Right ventricle myocardium superior (tissue), 1 donor: ENCODE measurements at places on chromosomes 2 and 18. TPM values are rescaled to one million over a fixed set of nuclear protein-coding genes. Genes with fewer than 3 reads are reported as not detected.

DNA sequence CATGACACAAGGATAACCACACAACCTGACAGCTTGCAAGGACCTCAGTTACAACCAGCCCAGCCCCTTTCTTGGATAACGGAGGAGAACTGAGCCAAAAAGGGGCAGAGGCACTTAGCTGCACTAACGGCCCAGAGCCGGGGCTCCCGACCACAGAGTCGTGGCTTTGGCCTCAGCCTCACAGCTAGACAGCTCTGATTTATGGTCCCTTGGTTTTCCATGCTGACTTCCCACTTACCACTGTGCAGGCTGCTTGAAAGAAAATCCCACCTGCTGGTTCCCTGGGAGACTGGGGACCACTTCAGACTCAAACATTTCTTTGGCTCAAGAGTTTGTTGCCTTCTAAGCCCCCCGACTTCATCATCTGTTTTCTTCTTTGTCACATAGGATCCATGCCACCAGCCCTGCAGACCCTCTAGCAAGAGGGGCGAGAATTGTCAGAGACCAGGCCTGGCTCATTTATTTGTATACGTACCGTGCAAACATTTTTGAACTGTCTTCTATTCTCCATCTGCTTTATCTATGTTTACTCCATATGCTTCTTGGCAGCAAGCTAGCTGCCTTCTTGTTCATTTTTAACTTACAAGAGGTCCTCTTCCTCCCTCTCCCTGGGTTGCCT, 352.6 kb upstream of the MYT1L start:
- DNase-seq = no peak

DNA sequence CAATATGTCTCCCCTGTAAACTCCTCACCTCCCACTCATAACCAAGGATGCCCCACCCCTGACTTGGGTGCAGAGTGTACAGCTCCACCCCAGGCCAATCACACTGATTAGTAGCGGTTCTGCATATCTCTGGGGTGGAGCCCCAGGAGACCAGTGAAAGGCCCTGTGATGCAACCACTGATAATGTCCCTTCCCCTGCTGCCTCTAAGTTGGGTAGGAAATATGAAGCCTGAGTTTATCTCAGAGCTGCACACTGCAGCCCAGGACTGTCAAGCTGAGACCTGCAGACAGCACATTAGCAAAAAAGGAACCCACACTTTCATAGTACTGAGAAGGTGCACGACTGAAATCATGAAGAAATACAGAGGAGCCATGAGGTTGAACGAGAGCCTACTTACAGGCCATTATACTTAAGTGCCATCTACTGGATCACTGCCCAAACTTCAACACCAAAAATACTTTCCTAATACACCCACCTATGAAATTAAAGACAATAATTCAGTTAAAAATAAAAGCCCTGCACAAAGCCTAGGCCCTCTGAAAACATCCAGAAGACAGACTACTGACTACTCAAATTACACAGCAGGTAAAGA, 455.4 kb upstream of the LRRTM4 start:
- DNase-seq = no peak

DNA sequence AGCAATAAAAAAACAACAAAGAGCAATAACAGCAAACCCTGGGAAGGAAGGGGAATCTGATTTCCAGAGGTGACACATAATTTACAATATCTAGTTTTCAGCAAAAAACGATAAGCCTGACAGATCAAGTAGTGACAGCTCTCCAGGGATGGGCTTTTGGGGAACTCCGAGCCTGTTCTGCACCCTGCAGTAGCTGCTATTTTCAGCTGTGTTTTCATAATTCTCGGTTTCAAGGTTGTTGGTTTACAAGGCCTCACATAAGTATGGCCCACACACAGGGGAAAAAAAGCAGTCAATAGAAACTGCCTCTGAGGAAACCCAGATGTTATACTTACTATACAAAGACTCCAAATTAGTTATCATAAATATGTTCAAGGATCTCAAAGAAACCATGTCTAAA, 67.7 kb upstream of the CTLA4 start:
- no peak for DNase-seq

DNA sequence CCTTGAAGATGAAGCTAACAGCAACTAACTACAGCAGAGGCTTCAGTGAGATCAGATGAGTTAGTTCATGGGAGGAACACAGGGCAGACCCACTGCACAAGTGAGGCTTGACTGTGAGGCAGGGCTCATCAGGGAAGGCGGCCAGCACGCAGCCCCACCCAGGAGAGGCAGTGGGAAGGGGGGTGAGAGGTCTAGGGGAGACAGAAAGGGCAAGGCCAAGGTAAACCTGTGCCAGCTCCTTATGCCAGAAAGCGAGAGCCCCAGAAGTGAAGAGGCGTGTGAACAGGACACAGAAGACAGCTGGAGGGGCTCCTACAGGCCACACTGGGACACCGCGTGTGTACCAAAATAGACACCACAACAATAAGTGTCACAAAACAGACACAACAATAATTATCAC, 48.6 kb downstream of the ANO7 start:
- peak; percentile 17 for DNase-seq

- peak; percentile 50 for DNase-seq
These were observed 27.1 kb downstream of the COL5A2 start for GRCh38 chr2:189152483-189152882.

- DNase-seq = no peak
These were observed 59.9 kb upstream of the B3GNT7 start for GRCh38 chr2:231335591-231335990.

GRCh38 chr2:64298161-64298560, 153.9 kb upstream of the PELI1 start:
- DNase-seq = no peak

DNA sequence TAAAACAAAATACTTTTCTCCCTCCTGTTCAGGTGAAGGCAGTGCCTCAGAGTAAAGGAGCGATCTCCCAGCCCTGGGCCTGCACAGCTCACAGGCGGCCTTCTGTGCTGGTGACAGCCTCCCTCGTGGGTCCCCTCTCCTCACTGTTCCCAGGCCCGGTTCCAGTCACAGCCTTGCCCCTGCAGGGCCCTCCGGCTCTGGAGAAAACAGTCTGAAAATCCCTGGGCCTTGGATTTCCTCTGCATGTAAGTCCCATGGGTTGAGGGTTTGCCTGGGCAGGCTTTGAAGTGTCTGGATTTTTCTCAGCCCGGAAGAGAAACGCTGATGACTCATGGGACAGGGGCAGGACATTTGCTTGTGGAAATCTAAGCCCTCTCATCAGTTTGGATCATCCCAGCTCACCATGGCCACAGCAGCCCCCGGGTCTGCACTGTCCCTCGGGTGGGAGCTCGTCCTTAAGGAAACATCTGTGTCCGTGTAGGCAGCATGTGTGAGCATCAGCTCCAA, 186.1 kb upstream of the RAB12 start:
- DNase-seq = no peak

GRCh38 chr2:108988076-108988795, 784 bp downstream of the EDAR start:
- no peak for DNase-seq

DNA sequence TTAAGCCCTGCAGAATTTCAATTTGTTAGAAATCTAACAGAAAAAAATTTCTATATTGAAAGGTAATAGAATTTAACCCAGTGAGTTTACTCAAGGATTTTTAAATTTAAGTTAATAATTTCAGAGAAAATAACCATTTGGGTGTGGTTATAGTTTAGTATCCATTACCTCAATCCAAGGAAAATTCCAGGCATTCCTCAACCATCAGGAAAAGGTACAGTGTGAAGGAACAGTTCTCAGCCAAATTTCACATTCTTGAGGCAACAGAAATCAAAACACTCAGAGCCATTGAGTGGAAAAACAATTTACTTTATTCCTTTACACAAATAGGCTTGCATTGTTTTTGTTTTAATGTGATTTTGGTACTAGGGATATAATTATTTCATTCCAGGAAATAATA, 45.6 kb downstream of the ONECUT2 start:
- DNase-seq = no peak

- DNase-seq = no peak
These were observed 81.5 kb downstream of the EFEMP1 start for GRCh38 chr2:55842046-55842445.

DNA sequence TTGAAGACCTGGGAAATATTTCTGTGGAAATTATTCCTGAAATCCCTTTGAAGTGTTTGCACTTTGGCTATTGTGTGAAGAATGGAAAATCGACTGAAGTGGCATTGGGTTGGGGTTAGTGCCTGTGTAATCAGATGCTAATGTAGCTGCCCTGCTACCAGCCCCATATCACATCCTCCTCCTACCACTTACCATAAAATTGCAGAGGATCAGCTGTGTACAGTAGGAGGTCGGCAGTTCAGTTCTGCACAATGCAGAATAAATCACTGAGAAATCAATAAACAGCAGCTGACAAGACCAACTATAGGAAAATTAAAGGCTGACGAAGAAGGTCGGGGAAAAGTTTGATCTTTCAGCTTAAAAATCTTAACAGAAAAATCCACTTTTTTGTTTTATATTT, 440.9 kb downstream of the PTPRM start:
- no peak for DNase-seq

DNA sequence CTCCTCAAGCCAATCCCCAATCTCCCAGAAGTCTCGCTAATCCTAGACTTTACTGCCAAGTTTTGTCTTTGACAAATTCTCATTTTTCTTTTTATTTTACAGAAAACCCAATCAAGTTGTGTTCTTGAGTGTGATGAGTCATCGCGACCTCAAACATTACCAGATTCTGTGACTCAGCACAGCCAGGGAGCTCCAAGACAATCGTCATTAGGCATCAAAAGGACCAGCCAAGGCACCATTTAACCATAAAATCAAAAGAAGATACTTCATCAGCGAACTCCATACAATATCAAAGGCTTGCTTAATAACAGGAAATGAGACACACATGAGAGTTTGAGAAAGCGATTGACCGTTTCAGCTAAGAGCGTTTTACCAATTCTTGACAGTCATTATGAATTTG, 146.2 kb upstream of the AGAP1 start:
- no peak for DNase-seq

DNA sequence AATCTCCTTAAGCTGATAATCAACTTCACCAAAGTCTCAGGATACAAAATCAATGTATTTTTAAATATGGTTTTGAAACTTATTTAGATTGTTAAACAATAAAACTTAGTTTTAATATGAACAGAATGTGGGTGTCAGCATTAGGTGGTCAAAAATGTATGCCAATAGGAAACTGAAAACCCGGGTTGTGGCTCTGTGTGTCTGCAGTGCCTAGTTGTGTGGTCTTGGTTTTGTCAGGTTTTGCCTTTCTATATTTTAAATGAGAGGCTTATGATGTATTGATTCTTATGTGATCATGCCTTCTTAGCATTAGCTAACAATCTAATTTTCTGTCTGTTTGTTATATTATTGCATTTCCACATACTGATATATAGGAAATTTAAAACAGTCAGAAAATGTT, 227.8 kb downstream of the ZNF407 start:
- no peak for DNase-seq

GRCh38 chr2:154591294-154591820, 107.1 kb upstream of the KCNJ3 start:
- DNase-seq = no peak

DNA sequence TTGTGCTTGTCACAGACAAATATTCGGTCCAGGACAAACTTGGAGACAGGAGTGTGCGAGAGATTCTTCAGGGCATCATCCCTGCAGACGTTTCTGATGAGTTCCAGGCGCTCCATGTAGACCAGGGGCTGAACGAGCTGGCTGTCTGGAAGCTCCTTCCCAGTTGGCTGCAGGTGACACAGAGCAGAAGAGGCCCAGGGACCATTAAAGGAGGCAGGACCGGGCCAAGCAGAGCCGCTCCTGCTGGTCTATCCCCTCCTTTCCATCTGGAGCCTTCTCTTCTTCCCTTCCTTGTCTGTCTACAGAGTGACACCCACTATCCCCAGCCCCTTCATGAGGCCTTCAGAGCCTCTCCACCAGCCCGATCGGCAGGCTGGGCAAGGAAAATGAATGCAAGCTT, 19.5 kb downstream of the CHST10 start:
- DNase-seq = no peak

GRCh38 chr2:229313591-229313990, 42.5 kb upstream of the PID1 start:
- DNase-seq = no peak

DNA sequence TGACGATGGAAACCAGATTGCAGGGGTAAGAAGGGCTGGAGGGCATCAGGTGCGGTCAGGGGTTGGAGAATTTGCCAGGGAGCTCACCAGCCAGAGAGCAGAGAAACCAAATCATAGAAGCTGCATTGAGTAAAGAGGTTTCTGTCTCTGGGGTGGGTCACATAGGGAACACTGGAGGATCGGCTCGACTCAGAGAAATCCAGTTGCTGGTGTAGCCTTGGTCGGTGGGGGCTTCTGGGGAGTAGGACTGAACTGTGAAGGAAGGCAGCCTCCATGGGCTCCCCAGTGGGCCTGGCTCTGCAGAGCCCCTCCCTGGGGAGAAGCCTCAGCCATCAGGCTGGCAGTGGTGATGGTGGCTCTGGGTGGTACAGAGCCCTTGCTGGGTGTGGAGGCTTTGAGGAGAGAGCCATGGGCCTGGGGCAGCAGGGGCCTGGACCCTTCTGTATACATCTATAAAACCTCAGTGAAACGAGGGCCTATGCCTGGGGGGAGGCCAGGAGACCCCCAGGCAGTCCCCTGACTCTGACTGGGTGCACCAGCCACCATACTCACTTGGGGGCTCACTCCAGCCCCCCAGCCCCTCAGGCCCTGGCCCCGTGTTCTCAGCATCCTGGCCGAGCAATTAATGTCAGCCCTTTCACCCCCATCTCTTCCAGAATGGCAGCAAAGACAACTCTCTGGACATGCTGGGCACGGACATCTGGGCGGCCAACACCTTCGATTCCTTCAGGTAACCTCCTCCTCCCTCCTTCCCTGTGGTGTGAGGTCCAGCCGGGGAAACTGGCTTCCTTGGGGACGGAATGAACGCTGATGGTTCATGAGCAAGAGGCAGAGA, 124.5 kb downstream of the CTIF start:
- DNase-seq = no peak

DNA sequence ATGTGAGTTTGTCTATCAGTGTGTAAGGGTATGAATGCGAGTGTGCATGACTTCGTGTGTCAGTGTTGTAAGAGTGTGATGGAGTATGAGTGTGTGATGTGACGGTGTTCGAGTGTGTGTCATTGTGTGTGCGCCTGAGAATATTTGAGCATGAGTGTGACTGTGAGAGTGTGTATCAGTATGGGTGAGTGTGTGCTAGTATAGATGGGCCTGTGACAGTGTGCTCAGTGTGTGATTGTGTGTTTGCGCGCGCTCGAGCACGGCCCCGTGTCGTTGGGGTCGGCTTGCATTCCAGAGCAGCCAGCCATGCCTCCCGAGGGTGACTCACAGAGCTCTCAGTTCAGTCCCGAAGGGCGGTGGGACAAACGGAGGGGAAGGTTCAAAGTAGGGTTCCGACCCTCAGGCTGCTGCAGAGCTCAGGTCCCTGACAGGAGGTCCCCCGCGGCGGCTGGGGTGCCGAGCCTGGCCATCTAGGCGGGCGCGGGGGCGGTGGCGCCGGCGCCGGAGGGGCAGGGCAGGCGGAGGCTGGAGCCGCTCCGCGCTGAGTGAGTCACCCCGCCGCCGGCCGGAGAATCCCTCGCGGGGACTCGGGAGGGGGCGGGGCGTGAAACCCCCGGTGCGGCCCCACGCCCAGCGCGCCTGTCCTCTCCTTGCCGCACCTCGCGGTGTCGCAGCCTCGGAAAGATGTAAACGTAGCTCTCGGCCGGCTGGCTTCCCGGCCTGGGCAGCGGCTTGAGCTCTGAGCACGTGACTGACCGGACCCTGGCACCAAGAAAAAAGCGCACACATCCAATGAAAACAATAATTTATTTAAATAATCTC, 3.8 kb downstream of the DLX2 start:
- no peak for DNase-seq

MC4R gene
- not detected for total RNA-seq

RAB27B gene
- 0.30 TPM for total RNA-seq

DSC1 gene
- 4.6 TPM for total RNA-seq

CREG2 gene
- total RNA-seq = not detected

C1QL2 gene
- not detected for total RNA-seq

HOXD9 gene
- total RNA-seq = not detected

UGT1A3 gene
- not detected for total RNA-seq

DNAJC5G gene
- total RNA-seq = 2.3 TPM

SLC38A11 gene
- 0.48 TPM for total RNA-seq
